ENCODE measurements at places on chromosomes 2 and 18.

DNA sequence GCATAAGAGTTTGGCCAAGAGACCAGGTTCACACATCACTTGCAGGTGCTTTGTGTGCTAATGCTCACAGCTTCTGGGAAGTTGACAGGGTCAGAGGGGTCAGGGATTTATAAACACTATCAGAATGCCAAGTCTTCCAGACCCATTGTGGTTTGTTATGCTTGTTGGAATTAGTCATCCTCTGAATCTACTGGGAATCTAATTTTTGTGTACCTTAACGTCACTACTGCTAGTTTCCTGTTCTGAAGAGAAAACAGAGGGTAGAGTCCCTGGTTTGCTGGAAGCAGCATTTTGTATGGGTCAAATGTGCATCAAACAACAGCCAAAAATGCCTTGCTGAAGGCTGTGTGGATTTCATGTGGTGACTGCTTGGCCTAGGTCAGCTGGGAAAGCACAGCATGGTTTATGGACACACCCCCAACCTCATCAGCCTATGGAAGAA lies 33.3 kb downstream of the ANTXR1 start:
- no peak for DNase-seq

GRCh38 chr2:217293046-217293445 lies 433.2 kb upstream of the TNP1 start:
- DNase-seq = no peak

DNA sequence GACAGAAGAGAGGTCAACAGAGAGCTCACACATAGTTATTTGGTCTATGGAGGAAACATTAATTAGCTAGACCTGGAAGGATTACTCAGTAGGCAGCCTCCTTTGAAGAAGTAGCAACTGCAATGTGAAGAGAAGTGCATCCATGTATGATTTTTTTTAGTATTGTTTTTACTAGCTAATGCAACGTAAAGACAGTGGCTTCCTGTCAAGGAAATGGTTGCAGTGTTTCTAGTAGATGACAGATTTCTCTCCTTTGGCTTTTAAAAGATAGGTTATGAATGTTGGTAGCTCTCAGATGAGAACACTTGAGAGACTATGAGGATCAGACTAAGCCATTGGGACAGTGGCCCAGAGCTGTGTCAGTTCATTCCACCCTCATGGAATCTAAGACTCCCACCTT lies 175.8 kb downstream of the AGPS start:
- no peak for DNase-seq

DNA sequence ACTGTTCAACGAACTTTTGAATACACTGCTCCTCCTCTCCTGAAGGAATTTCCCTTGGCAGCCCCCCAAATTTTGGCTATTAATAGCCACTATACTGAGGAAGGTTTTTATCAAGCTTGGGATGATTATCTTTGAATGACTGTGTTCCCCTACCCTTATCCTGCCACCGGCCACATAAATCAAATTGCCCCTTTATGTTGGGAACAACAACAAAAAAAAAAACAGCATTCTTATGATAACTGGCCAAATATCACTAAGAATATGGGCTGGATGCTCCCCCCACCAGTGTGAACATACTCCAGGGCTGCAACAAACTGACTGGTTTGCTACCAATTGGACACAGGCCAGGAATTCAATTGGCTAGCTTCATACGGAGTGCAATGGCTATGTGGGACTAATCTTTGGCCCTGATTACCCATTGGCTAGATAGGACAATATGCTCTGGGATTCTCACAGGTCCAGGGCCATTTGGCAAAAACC lies 20.6 kb downstream of the DUSP11 start:
- no peak for DNase-seq

GRCh38 chr2:26721115-26722032 lies 28.9 kb downstream of the KCNK3 start:
- DNase-seq = no peak

DNA sequence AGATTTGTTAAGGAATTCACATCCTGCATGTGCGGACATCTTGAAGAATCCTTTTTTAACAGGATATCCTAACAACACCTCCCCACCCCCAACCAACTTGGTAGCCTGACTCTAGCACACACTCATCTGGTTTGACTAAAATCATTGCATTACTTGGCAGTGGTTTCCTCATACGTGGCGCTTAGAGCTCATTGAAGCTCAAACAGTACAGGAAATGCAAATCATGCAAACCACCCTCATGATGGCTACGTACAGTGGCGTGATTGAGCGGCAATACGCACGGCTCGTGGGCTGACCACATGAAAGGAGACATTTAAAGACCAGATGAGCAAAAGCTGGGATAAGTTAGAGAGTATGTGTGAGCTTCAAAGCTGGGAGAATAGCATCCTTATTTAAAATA lies 336.2 kb downstream of the ZEB2 start:
- peak; percentile 80 for DNase-seq

DNA sequence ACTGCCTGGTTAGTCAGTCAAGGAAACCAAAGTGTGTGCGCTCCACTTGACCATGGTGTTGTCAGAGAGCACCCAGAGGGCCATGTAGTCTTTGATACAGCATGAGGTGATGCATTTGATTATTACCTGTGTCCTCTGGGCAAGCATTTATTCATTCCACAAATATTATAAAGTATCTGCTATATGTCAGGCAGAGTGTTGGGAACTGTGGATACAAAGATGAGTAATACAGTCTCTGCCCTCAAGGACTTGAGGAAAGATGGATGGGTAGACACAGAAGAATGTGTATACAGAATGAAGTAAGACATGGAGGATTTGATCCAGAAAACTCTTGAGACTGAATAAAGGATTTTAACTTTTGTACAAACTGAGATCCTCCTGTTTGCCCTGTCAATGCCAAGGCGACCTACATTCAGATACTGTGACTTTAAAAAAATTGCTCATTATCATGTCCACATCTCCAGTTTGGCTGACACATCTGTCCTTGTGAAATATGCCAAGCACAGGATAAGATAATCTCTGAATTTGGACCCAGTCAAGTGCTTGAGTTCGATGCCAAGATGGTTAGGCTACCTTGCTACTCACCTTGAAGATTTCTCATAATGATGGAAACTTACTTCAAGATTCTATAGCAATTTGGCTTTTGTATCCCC lies 50.8 kb downstream of the ACYP2 start:
- no peak for DNase-seq

DNA sequence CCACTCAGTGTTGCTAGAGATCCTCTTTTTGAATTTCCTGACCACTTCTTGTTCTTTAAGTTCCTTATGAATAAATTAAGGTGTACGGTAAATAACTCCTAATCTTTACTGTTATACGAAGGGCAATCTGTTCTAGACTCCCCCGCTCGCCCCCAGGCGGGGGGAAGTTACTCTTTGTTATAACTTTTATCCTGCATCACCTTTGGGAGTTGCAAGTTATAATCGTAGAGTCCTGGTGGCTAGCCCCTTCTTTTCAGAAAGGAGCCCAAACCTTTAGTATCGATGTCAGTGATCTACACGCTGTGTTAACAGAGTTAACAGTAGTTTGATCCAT lies 652 bp downstream of the GCA start:
- DNase-seq = no peak

DNA sequence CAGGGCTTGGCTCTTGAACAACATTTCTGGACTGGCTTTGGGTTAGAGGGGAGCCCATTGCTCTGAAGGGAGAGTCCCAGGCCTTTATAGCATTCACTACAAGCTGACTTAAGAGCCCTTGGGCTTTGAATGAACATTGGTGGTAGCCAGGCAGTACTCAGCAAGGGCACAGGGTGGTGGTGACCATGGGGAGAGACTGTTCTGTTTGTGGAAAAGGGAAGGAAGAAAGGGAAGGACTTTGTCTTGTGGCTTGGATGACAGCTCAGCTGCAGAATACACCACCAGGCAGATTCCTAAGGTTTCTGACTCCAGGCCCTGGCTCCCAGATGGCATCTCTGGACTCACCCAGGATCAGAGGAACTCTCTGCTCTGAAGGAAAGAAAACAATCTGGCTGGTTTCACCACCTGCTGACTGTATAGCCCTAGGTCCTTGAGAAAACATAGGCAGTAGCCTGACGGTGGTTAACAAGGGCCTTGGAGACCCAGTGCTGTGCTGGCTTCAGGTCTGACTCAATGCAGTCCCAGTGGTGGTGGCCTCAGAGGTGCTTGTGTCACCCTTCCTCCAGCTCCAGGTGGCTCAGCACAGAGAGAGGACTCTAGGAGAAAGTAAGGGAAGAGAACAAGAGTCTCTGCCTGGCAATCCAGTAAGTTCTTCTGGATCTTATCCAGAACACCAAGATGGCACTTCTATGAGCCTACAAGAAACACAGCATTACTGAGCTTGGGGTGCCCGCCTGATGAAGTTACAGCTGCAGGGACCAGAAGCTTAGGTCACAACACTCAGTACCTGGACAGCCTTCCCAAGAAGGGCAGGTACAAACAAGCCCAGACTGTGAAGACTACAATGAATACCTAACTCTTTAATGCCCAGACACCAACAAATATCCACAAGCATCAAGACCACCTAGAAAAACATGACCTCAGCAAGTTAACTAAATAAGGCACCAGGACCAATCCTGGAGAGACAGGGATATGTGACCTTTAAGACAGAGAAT lies 16.4 kb upstream of the ABCB11 start:
- no peak for DNase-seq

DNA sequence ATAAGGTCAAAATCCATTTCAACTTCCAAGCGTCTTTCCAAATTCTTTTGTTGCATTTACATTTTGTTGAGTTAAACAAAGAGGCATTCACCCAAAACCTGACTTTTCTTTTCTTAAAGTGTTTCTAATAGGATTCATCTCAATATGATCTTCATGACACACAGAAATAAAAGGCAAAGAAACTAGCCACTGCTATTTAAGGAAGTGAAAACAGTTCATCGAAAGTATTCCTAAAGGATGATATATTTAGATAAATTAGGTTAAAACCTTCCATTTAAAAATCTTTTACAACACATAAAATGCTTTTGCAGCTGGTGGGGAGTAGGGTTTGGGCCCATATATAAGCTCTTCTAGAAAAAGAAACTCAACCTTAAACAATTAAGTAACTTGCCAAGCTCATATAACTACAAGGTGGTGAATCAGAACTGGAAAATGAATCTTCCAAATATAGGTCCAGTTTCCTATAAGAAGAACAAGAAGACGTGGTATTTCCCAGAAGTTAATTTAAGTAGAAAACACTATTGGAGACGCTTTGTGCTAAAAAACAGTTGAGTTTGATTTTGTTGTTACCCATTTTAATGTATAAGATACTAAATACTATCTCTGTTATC lies 336.0 kb upstream of the HNRNPA3 start:
- DNase-seq = no peak
